ENCODE measurements at places on chromosomes 12 and 14. TPM values are rescaled to one million over a fixed set of nuclear protein-coding genes. Genes with fewer than 3 reads are reported as not detected.

C14orf180 gene
- not detected for total RNA-seq

PLBD2 gene
- 12.6 TPM for total RNA-seq

TMEM179 gene
- 8.1 TPM for total RNA-seq

SCN8A gene
- total RNA-seq, result 0.30 TPM

OR4E2 gene
- not detected for total RNA-seq

OR6C70 gene
- not detected for total RNA-seq

NOVA1 gene
- 2.3 TPM for total RNA-seq

COCH gene
- 2.2 TPM for total RNA-seq

ACIN1 gene
- 49.1 TPM for total RNA-seq

ADAM20 gene
- total RNA-seq, result not detected

HOXC12 gene
- not detected for total RNA-seq

LETMD1 gene
- total RNA-seq, result 67.4 TPM

NRL gene
- not detected for total RNA-seq

PTPRR gene
- total RNA-seq, result 31.0 TPM

PTPRQ gene
- 0.64 TPM for total RNA-seq

LRRC10 gene
- not detected for total RNA-seq

RTL1 gene
- total RNA-seq, result not detected

RACGAP1 gene
- 195 TPM for total RNA-seq

PAPLN gene
- total RNA-seq, result 21.2 TPM

MANSC4 gene
- total RNA-seq, result not detected

PLA2G1B gene
- total RNA-seq, result not detected

MYRFL gene
- total RNA-seq, result not detected

STON2 gene
- total RNA-seq, result 9.8 TPM

CD27 gene
- total RNA-seq, result not detected

CLEC14A gene
- total RNA-seq, result not detected

TAS2R9 gene
- not detected for total RNA-seq

RAD52 gene
- 11.9 TPM for total RNA-seq

TBX5 gene
- total RNA-seq, result not detected

KRT8 gene
- total RNA-seq, result 1,565 TPM

AMDHD1 gene
- total RNA-seq, result 1.1 TPM

FOXG1 gene
- not detected for total RNA-seq

TBX3 gene
- total RNA-seq, result 1.9 TPM

AKAP5 gene
- total RNA-seq, result 0.87 TPM

BBOF1 gene
- total RNA-seq, result 1.5 TPM

SHMT2 gene
- total RNA-seq, result 291 TPM

KHNYN gene
- 25.4 TPM for total RNA-seq

GLT8D2 gene
- not detected for total RNA-seq

EML1 gene
- 5.4 TPM for total RNA-seq

MUCL1 gene
- not detected for total RNA-seq

SLC6A15 gene
- 6.2 TPM for total RNA-seq

TOMM20L gene
- total RNA-seq, result not detected

TMPRSS12 gene
- total RNA-seq, result not detected

NTS gene
- not detected for total RNA-seq

KRT71 gene
- not detected for total RNA-seq

SERPINA12 gene
- total RNA-seq, result not detected

RBP5 gene
- total RNA-seq, result not detected

AQP2 gene
- total RNA-seq, result not detected

DPY19L2 gene
- 0.70 TPM for total RNA-seq

MMP19 gene
- total RNA-seq, result not detected

TAS2R7 gene
- not detected for total RNA-seq

BEGAIN gene
- not detected for total RNA-seq

TCTN1 gene
- 22.3 TPM for total RNA-seq

GZMB gene
- total RNA-seq, result not detected

EML5 gene
- 1.3 TPM for total RNA-seq

ABCC9 gene
- not detected for total RNA-seq

LGR5 gene
- total RNA-seq, result not detected

CAMKK2 gene
- total RNA-seq, result 39.4 TPM

CMA1 gene
- total RNA-seq, result not detected
